ENCODE measurements at places on chromosomes 16 and 17.

GRCh38 chr17:8792646-8793045 is 6.5 kb downstream of the MFSD6L start:
- no peak for DNase-seq

DNA sequence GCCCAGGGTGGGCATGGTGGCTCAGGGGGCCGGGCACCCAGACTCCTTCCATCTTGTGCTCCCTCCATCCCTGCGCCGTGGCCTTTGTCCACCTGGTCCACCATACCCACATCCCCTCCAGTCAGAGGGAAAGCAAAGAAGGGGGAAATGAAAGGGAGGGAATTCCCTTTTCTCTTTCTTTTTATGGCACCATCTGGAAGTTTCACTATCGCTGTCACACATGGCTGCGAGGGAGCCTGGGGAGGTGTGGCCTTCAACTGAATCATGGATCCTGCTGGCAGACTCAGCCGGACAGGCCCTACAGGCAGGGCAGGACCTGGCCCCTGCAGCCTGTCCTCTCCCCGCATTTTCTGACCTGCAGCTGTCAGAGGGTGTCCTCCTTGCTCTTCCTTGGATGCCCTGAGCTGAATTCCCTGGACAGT is 6.2 kb downstream of the SLC12A3 start:
- DNase-seq = no peak

- DNase-seq = no peak
These were observed 10.1 kb downstream of the KRT33A start for GRCh38 chr17:41340494-41340893.

DNA sequence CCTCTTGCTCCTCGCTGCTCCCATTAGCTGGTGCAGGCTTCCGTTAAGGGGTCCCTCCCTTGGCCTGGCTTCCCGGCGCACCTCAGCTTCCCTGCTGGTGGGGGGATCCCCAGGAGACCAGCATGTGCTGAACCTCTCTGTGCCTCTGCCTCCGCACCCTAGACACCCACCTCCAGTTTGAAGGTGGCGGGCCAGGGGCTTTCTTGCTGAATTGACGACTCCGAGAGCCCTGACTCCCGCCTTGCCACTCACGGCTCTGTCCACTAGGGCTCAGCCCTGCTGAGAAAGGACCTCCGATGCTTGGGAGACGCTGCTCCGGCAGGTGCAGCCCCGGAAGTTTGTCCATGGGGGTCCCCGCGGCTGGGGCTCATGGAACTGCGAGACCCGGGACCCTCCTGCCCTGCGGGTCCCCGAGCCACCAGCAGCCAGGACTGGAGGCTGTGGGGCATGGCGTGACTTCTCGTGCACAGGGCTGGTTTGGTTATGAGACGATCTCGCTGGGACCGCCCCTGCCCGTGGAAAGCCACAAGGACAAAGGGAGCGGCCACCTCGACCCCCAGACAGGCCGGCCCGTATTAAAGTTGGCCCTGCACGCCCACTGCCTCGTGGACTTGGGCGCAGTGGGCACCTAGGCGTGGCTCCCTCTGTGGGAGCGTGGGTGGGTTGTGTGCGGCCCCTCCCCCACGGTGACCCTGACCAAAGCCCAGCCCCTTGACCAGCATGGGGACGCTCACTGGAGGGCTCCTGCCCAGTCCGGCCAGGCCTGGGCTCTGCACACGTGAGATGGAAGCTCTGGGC is 8.1 kb downstream of the CHMP6 start:
- DNase-seq = no peak

DNA sequence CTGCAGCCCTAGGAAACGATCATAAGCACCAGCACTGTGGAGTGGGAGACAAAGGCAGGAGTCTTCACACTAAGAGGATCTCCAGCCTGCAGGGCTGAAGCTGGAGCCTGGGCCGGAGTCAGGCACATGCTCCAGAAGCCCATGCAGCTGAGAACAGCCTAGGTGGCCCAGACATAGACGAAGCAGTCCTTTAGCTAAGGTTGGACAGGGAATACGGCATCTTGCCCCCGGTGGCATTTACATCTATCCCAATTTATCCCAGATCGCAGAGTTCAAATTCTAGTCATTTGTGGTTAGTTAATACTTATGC is 13.9 kb downstream of the TSPOAP1 start:
- DNase-seq = no peak

DNA sequence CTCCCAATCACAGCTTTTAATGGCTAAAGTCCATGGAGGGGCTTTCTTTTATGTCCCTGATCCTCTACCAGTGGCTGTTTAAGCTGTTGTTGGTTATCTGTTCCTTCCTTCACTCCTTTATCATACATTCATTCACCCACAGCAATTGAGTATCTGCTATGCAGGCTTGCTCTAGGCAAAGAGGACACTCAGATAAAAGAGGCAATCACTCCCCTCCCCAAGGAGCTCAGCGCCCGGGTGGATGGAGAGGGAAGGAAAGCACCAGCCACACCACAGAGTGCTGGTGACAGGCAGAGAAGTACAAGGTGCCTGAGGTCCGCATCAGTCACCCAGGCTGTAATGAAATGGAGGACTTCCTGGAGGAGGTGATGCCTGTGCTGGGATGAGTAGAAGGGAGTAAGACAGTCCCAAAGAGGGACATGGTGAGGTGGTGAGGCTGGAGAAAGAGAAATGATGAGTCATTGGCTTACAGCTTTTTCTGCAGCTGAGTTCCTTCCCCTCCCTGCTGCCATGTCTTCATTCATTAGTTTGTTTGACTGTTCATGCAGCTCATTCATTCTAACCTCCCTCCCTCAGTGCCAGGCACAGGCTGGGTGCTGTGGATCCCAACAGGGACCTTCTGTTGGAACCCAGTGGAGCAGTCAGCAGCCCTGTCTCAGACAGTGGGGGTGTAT is 12.8 kb upstream of the NGFR start:
- no peak for DNase-seq

GRCh38 chr16:66364117-66364958 is 2.2 kb upstream of the CDH5 start:
- DNase-seq = no peak

- no peak for DNase-seq
These were observed 2.6 kb downstream of the ATP2A3 start for GRCh38 chr17:3961564-3962047.

- no peak for DNase-seq
These were observed 115.5 kb downstream of the RAP1GAP2 start for GRCh38 chr17:2911755-2912111.
